DMS 273 treated with DMSO at 0.1 percent for 48 hours (cell line): ENCODE measurements at places on chromosomes 7 and 10.
A peak's percentile ranks its signal among the peaks of the same experiment; 100 is the strongest.

- DNase-seq = no peak
Observed at GRCh38 chr7:51471210-51471980, 154.8 kb upstream of the COBL start.

GRCh38 chr10:12431151-12432101 is 82.1 kb downstream of the CAMK1D start:
- no peak for DNase-seq

- DNase-seq = no peak
Observed at GRCh38 chr7:43590862-43591557, 8.1 kb downstream of the STK17A start.

DNA sequence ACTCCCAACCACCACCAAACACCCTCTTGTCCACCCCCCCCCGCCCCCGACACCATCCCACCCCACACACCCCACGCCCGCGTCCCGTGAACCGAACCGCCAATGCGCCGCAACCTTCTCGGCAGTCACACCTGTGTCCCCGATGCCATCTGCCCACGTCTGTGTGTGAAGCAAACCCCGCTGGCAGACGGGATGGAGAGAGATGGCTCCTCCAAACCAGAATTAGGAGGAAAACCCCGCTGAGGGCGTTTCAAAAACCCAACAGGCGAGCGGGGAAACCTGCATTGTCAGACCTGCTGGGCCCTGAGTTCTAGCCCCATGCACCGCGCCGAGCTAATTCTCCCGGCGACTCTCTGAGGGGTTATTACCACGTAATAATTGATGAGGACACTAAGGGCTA is 28.6 kb upstream of the KCNK18 start:
- DNase-seq = no peak

DNA sequence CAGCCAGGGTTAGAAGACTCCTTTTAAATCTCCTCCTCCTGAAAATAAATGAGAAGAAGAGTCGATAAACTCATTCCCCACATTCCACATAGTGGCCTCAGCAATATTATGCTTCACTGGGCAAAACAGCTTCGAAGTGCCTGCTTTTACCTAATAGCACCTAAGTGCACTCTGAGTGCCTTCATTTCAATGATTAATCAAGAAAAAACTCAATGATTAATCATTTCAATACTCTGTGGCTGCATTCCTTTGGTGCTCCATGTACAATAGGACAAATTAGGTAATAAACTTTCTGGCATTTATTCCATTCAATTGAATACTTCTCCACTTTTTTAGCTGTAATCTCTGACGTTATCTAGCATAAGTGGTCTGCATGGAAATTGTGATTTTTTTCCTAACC is 174.6 kb downstream of the CCDC71L start:
- DNase-seq = no peak

DNA sequence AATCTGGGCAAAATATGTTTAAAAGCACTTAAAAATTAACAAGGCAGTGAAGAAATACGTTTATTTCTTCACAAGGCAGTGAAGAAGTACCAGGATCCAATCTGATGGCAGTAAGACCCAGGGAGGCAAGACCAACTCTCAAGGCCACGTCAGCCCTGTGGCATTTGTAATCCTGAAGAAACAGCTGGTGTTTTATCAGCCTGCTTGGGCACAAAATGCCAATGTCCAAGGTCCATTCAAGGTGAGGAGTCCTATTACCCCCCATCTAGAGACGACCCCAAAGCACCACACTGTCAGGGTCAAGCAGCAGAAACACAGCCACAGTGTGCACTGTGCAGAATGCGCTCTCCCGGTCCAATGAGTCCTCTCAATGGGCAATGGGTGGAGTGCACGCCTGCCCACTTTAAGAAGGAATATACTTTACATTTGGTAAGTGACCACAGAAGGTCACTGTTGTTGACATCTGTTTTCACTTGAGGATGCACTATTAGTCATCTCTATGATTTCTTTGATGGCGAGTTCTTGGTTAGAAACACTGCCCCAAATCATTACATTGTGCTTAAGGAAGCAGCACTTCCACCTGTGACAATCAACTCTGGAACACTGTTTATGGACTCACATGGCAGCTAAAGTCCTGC is 12.8 kb downstream of the CPXM2 start:
- no peak for DNase-seq

GRCh38 chr7:123637203-123637602 is 18.5 kb upstream of the LMOD2 start:
- no peak for DNase-seq

- no peak for DNase-seq
Observed at GRCh38 chr7:27103489-27104226, 1.2 kb upstream of the HOXA2 start.

GRCh38 chr7:117800406-117800805 is 72.8 kb downstream of the CTTNBP2 start:
- DNase-seq = no peak

GRCh38 chr10:63553031-63553430 is 31.8 kb downstream of the REEP3 start:
- DNase-seq = no peak

- peak; percentile 21 for DNase-seq
Observed at GRCh38 chr7:93211228-93211818, 14.9 kb downstream of the HEPACAM2 start.

DNA sequence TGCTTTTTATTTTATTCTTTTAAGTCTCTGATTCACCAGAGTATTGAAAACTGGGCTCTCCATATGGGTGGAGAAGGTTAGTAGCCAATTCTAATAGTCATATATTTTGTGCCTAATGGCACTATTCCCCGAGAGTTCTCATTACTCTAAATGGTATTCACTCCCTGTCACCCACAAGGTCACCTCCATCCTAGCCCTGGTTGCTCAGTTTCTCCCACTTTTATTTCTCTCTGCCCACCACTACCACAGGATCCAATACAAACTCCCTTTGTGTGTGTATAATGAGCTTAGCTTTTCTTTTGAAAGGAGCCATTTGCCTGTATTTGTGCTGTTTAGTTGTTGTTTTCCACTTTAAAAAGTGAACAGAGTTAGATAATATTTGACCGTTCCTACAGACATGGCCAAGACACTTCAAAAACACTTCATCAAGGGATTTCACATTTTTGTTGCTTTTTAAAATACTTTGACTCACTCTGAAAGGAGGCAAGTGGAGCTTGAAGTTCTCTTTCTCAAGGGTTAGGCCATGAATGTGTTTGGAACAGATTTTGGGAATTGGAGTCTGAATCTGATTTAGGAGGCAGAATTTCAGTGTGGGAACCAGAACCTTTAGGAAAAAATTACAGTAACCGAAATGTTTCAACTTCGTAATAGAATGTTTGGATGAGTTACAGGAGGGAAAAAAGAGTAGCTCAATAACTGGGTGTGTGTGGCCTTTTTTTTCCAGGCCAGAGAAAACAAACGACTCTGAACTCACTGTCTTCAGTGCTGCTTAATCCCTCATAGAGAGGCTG is 321.3 kb downstream of the BICC1 start:
- no peak for DNase-seq

DNA sequence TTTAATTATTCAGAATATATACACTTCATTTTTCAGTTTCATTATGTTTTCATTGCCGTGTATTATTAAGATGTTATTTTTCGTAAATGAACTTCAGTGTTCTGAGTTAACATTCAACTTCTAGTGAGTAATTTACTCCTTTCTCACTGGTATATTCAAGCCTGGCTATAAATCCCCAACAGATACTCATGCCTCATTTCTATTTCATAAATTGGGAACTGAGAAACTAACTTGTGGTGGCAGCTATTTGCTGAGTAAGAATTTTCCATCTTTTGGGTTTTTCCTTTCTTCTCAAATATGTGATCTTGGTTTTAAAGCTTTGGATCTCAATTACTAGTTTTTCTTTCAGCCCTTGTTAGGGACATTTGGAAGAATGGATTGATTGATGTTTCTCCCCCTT is 281.1 kb downstream of the CDK14 start:
- no peak for DNase-seq

DNA sequence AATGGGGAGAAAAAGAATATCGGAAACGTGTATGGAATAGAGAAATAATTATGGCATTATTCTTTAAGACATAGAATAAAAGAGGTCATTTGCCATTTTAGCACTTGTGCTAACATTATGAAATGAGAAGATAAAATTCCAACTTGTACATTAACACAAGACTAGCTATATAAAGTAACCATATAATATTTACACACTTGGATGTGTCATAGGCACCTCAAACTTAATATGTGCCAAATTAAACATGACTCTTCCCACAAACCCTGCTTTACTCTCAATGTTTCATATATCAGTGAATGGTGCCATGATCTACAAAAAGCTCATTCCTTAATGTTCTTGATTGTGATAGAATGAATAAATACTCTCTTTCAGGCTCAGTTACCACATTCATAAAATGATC is 4.1 kb upstream of the MINDY3 start:
- no peak for DNase-seq
